ENCODE measurements at places on chromosomes 5 and 9.

DNA sequence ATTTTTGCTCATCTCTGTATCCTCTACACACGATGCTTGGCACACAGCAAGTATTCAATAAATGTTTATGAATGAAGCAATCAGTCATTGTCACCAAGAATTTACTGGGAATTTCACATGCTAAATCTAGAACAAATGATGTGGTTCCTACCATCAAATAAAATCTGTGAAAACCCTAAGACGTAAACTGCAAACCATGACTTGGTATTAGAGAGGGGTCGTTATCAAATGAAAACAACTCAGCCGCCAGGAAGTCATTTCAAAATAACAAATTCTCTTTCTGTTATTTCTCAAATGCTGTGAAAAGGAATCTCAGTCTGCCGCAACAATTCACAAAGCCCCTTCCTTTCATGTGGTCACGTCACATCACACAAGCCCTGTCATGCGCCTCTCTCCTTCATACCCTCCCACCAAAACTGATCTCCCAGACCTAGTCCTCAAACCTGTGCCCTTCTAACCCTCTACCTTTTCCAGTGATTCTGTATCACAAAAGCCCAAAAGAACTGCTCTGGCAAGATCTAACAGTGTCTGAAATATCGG, 173.6 kb downstream of the DEPDC1B start:
- DNase-seq, result no peak

GRCh38 chr5:53355931-53356330, 124.5 kb upstream of the FST start:
- DNase-seq, result no peak

- DNase-seq, result peak; percentile 63
Measured at GRCh38 chr9:36136272-36136893, at the start of gene GLIPR2. TSS of gene GLIPR2 (plus strand) at chr9:36136733. CDS start at chr9:36136779, 46 bp downstream.

DNA sequence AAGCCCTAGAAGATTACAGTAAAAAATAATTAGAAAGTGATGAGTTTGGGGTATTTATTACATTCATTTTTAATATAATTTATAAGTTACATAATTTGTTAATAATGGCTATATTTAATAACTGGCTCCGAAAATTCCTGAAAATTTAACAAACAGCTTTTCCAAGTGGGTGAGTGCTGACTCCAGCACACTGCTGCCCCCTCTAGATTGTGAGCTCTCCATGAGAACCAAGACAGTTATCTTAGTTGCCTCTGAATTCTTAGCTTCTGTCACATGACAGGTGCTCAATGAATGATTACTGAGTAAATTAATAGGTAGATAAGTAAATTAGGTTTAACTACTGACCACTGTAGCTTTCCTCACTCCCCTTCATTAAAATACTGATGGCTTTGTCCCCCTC, 7.8 kb downstream of the KLHL3 start:
- DNase-seq, result no peak

- no peak for DNase-seq
Measured at GRCh38 chr9:7799944-7800285, 337 bp upstream of the DMAC1 start.

GRCh38 chr5:107781451-107781850, 110.7 kb upstream of the EFNA5 start:
- DNase-seq, result no peak

GRCh38 chr5:138719811-138720210, 33.4 kb upstream of the CTNNA1 start:
- DNase-seq, result no peak

DNA sequence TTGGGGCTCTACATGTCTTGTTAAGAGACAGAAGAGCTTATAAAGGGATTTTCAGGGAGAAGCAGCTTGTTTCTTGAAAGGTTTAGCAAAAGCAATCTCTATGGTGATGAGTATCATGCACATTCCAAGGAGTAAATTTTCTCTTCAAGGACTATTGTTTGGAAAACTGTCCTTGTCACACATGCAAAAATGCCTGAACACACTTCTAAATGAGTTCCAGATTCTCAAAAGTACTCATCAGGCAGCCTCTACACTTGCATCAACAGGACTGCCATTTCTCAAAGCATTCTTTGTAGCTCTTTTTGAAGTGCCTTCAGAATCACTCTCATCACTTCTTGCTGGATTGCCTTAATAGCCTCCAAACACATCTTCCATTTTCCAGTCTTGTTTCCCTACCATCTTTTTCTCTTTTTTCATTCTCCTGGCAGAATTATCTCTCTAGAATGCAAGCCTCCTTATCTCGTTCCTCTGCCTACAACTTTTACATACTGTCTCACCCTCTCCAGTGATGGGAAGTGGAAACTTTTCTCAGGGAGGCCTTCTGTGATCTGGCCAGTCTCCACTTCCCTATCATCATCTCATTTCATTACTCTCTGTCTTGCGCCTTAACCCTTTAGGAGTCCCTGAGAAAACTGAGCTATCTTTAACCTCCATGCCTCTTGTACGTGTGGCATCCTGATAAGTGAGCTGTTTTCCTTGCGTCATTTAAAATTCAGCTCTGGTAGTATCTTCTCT, 631.5 kb upstream of the TLE4 start:
- DNase-seq, result no peak

Measured in caudate nucleus (tissue), 63 donors.